Esophagus squamous epithelium (tissue), 5 donors: ENCODE measurements at places on chromosomes 11 and 22.

- no peak for DNase-seq
Observed at GRCh38 chr11:132448334-132448995, 1078.0 kb downstream of the NTM start.

DNA sequence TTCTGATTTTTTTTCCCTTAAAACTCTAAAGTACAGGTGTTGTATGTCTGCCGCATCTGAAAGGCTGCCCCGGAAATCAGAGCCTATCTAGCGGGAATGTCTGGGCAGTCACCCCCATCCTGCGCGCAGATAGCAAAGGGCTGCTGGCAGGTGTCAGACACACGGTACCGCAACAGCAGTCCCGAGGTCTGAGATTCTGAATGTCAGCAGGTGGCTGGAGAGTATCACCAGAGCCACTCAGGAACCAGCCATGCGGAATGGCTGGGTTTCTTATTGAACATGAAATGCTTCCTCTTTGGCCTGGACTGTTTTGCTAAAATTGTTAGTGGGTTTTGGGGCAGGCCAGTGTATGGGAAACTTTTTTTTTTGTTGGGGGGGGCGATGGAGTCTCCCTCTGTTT, 53.3 kb downstream of the CERK start:
- no peak for DNase-seq

DNA sequence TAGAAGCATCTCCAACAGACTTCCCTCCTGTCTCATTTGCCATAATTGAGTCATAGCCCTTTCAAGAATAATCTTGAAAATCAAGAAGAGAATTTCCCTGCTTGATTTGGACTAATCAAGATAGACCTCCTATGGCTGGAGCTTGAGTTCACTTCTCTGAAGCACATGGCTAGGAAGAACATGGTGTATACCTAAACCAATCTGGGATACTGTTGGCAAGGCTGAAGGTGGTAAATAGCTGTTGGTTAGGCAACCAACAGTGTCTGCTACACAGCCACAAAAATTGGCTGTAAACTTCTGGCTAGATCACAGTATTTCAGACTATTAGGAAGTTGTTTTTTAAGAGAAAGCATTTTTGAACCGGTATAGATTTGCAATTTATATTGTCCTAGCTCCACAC, 4.9 kb downstream of the CRYAB start:
- DNase-seq = no peak

GRCh38 chr11:96167787-96168186, 175.2 kb downstream of the MAML2 start:
- DNase-seq = no peak

- no peak for DNase-seq
Observed at GRCh38 chr22:49439373-49439772, 388.3 kb downstream of the BRD1 start.

- DNase-seq = no peak
Observed at GRCh38 chr22:38314933-38315822, 2.1 kb downstream of the CSNK1E start.

- DNase-seq = no peak
Observed at GRCh38 chr11:36149538-36150242, 139.5 kb downstream of the COMMD9 start.

GRCh38 chr11:114618139-114618538, 22.6 kb upstream of the NXPE4 start:
- no peak for DNase-seq

GRCh38 chr22:30056015-30056414, 24.2 kb upstream of the HORMAD2 start:
- no peak for DNase-seq

GRCh38 chr11:123247496-123247799, 52.4 kb upstream of the CLMP start:
- no peak for DNase-seq

DNA sequence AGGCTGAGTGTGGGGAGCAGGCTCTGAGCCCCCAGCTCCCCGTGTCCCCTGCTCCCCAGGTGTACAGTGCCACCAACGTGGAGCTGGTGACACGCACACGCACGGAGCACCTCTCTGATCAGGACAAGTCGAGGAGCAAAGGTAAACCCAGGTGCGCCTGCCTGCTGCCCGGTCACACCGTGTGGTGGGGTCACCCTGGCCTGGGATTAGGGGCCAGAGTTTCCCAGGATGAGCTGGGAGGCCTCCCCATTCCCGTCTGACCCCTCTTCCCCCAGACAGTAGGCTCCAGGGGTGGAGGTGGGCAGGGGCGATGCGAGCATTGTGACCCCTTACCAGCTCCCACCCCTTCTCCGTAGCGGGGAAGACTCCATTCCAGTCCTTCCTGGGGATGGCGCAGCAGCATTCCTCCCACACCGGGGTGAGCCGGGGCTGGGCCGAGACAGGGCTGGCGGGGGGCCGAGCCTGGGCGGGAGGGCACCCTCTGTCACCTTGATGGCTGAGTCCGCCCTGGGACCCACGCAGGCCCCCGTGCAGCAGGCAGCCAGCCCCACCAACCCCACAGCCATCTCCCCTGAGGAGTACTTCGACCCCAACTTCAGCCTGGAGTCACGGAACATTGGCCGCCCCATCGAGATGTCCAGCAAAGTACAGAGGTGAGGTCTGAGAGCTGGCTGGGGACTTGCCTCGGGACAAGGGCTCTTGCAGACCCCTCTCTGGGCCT, 3.7 kb upstream of the SSH3 start:
- no peak for DNase-seq

- DNase-seq = no peak
Observed at GRCh38 chr11:7098235-7098832, 9.5 kb downstream of the RBMXL2 start.

GRCh38 chr11:61873588-61874376, 17.6 kb downstream of the FADS3 start:
- no peak for DNase-seq

DNA sequence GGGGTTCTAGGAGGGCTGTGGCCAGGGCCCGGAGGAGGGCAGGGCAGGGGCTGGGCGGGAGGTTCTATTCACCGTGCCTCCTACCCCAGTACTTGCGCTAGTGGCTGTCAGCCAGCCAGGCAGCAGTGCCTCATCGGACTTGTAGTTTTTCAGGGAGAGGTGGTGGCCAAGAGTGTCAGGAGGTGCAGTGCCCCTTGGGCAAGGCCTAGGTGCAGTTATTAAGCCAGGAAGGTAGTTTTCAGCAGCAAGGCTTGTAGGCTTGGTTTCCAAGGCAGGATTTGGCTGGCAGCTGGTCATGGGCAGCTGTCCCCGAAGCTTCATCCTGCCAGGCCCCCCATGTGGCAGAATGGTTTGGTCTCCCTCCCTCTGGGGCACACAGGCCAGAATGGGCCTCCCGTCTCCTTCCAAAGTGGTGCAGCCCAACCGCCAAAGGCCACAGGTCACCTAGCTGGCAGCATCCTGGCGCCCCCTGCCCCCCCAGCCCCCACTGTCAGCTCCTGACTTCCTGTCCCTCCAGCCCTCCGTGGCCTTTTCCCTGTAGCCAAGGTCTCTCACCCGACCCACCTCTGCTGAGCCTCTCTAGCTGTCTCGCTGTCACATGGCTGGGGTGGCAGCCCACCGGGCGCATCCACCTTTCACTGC, 8.5 kb downstream of the CCDC88B start:
- DNase-seq = no peak

- DNase-seq = no peak
Observed at GRCh38 chr11:28964811-28965210, 856.6 kb downstream of the METTL15 start.

GRCh38 chr11:2447951-2448650, 3.3 kb downstream of the KCNQ1 start:
- DNase-seq = no peak

DNA sequence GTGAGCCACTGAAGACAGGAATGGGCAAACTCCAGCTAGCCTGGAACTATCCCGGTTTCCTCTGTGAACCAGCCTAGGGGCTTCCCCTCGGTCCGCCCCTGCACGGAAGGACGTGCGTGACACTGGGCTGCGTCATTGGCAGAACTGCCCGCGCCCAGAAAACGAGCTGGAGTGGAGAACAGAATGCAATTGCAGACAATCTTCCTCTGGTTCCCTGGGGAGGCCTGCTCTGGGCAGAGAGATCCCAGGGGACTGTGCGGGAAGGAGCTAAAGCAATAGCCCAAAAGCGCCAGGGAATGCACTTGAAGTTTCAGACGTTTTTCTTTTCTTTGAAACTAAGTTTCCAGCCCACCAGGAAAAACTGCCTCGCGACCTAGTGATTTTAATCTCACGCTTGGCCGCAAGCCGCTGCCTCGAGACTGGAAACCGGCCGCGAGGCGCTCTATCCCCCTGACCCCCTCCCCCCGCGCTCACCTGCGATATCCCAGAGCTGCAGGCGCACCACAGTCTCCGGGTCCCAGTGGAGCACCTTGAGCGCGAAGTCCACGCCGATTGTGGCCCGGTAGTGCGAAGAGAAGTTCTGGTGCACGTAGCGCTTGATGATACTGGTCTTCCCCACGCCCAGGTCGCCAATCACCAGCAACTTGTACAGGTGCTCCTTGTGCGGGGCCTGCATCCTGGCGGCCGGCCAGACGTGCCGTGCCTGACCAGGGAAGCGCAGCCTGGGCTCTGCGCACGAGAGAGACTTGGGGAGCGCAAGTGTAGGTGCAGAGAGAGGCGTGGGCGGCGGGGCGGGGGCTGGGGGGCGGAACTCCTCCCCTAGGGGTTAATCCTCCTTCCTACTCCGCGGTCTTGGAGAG, at the start of gene RAB38:
RAB38 (minus strand) TSS at position 735 of the 860 bp plus-strand sequence; CDS start at position 676, 59 bp downstream.
- DNase-seq = no peak

- DNase-seq = no peak
Observed at GRCh38 chr11:64998690-64999431, 2.1 kb upstream of the BATF2 start.

- no peak for DNase-seq
Observed at GRCh38 chr11:63609536-63609935, 4.7 kb downstream of the PLAAT3 start.

- no peak for DNase-seq
Observed at GRCh38 chr11:114799476-114799875, 121.1 kb downstream of the NXPE2 start.
